Fibroblast of skin of left biceps (primary cell): ENCODE measurements at places on chromosomes 7 and 10.
A peak's percentile ranks its signal among the peaks of the same experiment; 100 is the strongest.

- DNase-seq = peak; percentile 65
These were observed 373.1 kb downstream of the THSD7A start for GRCh38 chr7:11458736-11459483.

GRCh38 chr10:132363376-132363775 lies 31.4 kb downstream of the LRRC27 start:
- no peak for DNase-seq

DNA sequence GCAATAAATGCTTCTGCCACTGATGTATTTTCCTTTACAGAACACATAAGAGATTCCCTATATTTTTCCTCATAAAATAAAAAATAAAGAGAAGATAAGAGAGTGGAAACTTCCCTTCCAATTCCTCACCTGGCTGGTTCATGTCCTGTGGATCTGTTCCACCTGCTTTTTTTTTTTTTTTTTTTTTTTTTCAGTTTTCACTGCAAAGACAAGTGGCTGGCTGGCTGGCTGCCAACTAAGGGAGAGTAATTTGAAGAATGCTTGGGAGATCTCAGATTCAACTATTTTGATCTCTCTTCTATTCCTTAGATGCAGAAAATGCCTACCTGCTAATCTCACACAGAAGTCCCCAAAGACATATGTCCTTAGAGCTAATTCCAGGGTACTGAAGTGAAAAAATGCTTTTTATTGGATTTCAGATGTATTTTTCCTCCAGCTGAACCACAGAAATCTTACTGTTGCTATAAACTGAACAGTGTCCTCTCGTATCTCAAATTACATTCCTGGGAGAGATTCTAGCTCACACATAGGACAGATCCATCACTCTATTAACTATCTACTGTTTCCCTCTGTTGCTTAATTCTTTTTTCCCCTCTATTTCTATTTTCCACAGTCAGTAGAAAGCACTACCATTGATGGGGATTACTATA lies 120.8 kb downstream of the NRCAM start:
- DNase-seq = no peak

DNA sequence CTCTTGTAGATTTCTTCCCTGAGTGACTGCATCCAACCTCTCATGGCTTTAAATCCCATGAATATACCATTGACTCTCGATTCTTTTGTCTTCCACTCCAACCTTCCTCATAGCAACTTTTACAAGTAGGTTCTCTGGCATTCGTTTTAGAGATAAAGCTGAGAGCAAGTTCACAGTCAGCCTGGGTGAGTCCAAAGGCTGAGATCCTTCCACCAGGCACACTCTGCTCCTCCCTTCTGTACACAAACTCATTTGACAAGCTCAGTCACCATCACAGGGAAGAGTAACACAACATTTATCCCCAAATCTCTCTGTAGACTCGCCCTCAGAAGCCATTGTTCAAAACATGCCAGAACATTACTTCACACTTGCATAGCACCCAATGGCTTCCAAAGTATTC lies 10.9 kb downstream of the CTTNBP2 start:
- no peak for DNase-seq

GRCh38 chr7:117478836-117479224 lies 995 bp upstream of the CFTR start:
- no peak for DNase-seq

DNA sequence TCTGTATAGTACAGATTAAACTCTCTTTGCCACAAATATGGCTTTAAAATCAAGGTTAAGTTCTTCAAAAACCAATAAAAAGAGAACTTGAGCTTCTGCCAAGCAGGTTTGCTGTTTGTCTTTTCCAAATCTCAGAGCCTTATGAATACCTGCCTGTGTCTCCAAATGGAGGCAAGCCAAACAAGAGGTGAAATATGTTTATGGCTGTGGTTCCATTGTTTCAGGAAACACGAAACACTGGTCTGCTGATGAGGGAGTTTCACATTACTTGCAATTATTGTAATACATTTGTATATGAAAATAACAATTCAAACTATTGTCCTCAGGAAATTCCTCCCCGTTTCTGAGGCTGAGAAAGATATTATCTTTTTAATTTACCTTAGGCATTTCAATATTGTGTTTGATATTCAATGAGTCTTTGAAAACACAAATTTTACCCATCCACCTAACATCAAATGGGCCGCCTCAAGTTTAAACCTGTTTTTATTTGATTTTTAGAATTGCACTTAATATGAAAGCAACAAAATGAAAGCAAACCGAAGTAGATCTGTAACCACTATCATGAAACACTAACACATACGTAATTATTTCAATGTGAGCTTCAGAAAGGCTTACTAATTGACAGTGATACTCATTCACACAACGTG lies 359.3 kb downstream of the HGF start:
- no peak for DNase-seq

DNA sequence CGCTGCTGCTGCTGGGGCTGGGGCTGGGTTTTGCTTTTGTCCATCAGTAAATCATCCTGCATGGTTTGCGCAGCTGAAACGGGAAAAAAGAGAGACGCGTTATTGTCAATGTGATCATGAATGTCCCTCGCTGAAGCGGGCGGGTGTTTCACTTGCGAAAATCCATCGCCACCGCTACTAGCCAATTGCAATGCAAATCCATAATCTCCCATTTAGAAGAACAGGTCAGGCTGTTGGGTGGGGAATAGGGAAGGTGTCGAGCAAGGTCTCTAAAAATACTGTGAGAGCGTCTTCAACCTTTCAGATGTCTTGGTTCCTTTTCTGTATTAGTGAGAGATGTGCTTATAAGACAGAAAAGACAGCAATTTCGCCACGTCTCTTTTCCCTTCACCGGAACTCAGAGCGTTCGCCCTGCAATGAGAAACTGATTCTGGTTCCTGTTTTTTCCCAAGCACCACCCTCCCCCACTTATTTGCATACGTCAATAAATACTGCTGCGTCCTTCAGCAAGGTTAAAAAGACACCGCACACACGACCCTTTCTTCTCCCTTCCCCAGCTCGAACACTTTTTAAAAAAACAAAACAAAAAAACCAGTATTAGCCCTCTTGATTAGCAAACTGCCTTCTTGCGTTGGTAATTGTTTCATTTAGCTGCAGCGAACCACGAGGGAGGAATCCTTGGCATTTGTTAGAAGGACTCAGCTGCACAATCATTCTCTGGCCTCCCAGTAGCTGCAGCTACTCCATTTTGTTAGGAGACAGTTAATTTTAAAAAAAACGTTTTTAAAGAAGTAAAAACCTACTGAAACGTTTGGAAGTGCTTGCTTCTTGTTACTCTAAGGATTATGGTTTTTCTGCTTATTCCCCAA lies 50.4 kb downstream of the CPEB3 start:
- no peak for DNase-seq

DNA sequence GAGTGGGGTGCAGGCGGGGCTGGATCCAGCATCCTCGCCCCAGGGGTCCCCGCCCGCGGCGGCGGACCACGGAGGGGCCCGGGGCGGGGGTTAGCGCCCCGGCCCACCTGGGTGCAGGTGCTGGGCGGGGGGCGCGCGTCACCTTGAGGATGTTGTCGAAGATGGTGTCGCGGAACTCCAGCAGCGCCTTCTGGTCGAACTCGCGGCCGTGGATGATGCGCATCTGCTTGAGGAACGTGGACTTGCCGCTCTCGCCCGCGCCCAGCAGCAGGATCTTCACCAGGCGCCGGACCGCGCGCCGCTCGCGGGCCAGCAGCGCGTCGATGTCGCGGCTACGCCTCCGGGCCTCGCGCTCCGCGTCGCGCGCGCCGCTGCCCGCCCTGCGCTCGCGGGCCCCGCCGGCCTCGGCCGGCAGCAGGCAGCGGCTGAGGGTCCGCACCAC lies 376 bp downstream of the GNA12 start:
- DNase-seq = no peak

- no peak for DNase-seq
These were observed 236.3 kb downstream of the KLF6 start for GRCh38 chr10:3548702-3549101.

DNA sequence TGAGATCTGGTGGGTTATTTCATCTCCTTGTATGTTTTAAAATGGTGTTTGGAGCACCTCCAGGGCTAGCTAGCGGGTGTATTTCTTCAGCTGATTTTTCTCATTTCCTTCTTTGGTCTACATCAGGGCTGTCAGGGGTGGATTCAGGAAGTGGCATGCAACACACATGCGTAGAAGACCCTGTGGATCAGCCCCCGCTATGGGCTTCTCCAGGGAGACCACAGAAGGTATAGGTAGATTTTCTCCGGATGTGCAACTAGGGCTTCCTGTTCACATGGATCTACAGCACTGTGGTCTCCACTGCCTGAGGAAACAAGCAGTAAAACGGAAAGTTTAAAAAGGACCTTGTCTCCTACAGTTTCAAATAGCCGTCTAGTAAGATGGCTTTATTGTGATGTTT lies 10.4 kb downstream of the NUB1 start:
- no peak for DNase-seq

DNA sequence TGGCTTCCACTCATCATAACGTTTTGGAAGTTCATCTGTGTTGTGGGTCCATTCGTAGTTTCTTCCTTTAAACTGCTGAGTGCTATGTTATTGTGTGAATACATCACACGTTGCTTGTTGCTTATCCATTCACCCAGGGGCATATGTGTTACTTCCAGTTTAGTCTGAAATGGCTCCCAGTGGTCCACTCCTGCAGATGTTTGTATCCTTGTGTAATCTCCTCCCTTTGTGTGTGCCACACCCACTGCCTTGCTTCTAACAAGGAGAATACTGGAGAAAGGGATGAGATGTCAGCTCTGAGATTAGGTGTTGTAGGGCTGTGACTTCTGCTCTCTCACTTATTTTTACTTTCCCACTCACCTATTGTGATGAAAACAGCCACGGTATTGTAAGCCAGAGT lies 239.1 kb upstream of the HABP2 start:
- no peak for DNase-seq

DNA sequence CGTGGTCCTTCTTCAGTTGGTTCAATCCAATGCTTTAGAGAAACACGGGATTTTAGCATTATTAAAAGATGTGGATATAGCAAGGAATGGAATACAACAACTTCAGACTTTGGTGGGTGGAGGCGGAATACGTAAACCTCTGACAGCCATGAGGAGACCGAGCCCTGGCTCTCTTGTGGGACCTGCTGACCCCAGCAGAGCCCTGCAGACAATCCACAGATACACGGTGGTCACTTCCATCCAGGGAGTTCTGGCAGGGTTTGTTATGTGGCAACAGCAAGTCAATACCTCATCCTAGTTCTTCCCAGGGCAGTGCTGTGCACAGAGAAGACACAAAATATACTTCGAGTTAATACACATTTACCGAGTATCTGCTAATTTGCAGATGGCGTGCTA lies 118.5 kb upstream of the DIP2C start:
- no peak for DNase-seq

DNA sequence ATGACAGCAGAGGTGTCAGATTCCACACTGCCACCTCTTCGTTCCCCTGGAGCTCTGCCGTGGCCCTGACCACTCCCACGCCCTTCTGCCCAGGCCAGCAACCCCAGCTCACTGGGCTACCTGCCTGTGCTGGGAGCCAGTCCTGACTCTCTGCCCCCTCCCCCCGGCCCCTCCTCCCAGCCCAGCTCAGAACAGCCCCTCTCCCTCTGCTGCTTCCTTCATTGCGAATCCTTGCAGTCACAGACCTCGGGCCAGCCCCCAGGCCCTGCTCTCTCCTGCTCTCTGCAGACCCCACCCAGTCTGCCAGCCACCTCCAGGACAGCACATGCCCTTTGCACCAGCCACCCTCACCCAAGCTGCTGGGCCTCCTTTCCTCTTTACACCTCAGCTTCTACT lies 60.4 kb downstream of the TCERG1L start:
- DNase-seq = no peak

GRCh38 chr10:15244635-15245197 lies 76.2 kb upstream of the NMT2 start:
- DNase-seq = no peak

DNA sequence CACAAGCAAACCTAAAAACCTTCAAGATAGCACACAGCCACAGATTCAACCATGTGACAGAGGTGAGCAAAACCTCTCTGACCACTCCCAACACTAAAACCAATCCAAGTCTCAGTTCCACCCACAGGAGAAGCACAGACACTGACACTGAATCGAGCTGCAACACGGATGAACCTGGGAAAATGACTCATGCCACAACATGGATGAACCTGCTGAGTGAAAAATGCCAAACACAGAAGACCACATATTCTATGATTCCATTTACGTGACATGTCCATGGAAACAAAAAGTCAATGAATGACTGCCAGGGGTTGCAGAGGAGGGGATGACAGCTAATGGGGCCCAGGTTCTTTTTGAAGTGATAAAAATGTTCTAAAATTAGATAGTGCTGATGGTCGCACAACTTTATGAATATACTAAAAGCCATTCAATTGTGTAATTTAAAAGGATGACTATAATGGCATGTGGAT lies 22.0 kb downstream of the CYTH3 start:
- DNase-seq = no peak

DNA sequence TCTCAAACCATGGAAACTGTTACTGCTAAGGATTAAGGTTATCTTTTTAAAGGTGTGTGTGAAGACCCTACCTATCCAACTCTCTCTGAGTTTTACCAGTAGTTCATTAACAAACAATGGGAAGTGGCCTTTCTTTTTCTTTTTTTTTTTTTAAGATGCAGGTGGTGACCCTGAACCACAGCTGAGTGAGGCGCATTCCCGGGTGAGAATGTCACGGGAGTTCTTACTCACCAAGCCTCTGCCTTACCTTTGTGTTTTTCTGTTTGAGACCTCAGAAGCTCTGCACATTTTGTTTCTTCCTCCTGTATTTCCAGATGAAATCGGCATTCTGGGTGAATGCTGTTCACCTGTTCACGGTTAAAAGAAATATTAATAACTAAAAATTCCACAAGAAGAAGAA lies 2.5 kb downstream of the VIPR2 start:
- no peak for DNase-seq

- no peak for DNase-seq
These were observed 77.7 kb downstream of the CELF2 start for GRCh38 chr10:11095374-11095801.

DNA sequence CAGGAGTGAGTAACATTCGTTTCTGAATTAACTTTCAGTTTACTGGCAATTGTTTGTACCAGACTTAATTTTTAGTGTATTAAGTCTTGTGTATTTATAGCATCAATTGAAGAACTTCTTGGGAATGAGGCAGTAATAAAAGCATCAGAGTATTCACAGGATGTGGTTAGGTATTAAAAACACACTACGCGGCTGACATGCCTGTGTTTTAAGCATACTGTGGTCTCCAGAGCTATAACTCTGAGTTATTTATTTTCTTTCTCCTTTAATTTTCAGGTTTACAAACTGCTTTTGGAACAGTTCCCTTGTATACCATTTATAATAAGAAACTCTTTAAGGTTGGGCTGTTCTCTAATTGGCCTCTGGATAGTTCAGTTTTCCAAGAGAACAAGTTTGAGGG lies 626.1 kb upstream of the NRG3 start:
- no peak for DNase-seq

DNA sequence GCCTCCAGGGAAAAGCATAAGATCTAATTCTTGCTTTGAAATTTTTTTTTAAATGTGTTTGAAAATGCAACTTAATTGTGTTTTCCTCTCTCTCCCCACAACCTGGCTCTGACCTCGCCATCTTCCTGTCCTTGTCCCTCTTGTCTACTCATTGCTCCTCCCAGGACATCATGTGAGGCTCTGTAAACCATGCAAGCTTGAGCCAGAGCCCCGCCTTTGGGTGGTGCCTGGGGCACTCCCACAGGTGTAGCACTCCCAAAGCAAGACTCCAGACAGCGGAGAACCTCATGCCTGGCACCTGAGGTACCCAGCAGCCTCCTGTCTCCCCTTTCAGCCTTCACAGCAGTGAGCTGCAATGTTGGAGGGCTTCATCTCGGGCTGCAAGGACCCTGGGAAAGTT lies 9.8 kb upstream of the CDHR1 start:
- no peak for DNase-seq

- DNase-seq = no peak
These were observed 20.9 kb upstream of the CYP51A1 start for GRCh38 chr7:92155108-92155739.
